CD4-positive, alpha-beta T cell treated with Interleukin-6 at 100 ng/mL for 8 hours (primary cell): ENCODE measurements at places on chromosomes 7 and 10.

DNA sequence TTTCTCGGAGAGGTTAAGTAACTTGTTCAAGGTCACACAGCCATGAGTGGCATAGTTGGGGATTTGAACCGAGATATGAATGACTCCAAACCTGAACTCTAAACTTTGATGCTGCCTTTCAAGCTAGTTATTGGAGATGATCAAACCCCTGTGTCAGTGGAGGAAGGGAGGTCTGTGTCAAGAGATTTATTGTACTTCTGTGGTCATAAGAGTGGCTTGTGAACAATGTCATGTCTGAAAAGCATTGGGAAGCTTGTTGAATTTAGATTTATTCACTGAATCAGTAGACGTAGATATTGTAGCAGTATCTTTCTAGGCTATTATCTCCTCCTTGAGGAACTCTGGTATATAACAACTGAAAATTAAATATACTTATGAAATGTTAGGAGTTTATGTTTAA is 27.3 kb downstream of the SNX10 start:
- no peak for DNase-seq

DNA sequence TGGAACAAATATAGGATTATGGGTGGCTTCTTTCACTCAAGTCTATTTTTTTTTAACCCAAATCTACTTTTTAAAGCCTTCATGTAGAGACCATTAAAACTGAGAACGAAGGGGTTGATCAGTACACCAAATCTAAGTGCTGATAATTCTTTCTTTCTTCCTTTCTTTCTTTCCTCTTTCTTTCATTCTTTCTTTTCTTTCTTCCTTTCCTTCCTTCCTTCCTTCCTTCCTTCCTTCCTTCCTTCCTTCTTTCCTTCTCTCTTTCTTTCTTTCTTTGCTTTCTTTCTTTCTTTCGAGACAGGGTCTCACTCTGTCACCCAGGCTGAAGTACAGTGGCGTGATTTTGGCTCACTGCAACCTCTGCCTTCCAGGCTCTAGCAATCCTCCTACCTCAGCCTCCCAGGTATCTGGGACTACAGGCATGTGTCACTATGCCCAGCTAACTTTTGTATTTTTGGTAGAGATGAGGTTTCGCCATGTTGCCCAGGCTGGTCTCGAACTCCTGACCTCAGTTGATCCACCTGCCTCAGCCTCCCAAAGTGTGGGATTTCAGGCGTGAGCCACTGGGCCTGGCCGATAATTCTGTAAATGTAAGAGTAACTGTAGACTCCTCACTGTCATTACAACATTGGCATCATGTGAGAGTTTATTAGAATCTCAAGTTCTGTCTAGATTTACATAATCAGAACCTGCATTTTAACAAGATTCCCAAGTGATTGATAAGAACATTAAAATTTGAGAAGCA is 236.4 kb downstream of the TFEC start:
- DNase-seq, result no peak

GRCh38 chr7:18580950-18581349 is 85.4 kb downstream of the HDAC9 start:
- no peak for DNase-seq

GRCh38 chr10:34101001-34101400 is 714.1 kb downstream of the PARD3 start:
- DNase-seq, result no peak

GRCh38 chr7:149606826-149607225 is 109.2 kb upstream of the ZNF746 start:
- DNase-seq, result no peak

GRCh38 chr10:43210556-43210955 is 56.3 kb downstream of the RASGEF1A start:
- no peak for DNase-seq

- DNase-seq, result no peak
Observed at GRCh38 chr7:86928308-86928707, 131.1 kb downstream of the ELAPOR2 start.

- no peak for DNase-seq
Observed at GRCh38 chr7:143025371-143025770, 1.6 kb downstream of the OR9A2 start.

DNA sequence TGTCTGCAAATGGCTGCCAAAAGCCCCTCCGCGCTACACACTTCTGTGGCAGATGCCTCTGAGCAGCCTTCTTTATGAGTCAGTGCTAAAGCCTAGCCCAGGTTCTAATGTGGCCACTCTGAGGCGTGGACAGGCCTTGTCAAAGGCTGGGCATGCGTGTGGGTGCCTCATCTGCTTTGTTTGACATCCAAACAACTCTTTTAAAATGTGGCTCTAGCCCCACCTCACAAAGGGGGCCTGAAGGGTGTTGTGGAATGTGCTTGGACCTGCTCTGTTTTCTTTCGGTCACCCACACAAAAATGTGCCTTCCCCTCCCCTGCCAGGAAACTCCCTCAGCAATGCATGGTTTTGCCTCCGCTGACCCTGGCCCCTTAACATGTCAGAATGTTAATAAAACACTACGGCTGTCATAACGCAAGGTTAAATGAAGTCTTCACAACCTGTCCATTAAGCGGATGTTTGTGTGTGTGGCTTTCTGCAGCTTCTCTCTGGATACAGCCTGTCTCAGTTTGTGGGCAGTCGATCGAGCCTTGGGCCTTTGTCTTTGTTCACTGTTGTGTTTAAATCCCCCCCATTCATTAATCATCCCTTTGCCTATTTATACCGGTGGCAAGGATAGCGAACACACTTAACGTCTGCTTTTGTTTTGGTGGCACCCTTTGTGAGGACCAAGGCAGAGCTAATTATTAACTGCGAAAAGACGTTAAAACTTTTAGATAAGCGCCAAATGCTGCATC is 718.9 kb downstream of the LRMDA start:
- DNase-seq, result no peak

GRCh38 chr7:151937286-151937685 is 19.0 kb upstream of the GALNTL5 start:
- no peak for DNase-seq

- no peak for DNase-seq
Observed at GRCh38 chr10:15035385-15036301, 8.1 kb upstream of the OLAH start.

GRCh38 chr7:137642472-137642871 is 204.3 kb downstream of the DGKI start:
- DNase-seq, result no peak

DNA sequence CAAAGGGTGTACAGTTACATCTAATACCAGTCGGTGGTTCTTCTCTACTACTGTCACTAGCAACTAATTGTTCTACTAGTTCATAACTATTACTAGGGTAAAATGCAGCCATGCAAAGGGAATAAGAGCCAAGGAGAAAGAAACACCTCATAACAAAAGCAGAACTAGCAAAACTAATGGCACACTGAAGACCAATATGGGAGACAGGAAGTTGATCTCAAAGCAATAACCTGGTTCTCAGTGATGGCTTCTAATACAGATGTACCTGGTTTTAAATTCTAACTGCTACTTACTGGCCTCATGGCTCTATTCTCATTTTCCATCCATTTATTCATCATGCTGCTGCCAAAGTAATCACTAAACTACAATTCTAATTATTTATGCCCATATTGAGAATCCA is 170.3 kb downstream of the SEMA3E start:
- no peak for DNase-seq

DNA sequence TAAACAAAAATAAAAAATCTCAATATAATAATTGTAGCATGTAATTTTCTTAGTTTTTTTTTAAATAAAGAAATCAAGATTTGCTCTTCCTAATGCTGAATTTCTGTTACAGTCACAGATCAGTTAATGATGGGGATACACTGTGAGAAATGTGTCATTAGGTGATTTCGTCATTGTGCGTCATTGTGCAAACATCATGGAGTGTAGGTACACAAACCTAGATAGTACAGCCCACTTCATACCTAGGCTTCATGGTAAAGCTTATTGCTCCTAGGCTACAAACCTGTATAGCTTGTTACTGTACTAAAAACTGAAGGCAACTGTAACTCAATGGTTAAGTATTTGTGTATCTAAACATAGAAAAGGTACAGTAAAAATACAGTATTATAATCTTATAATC is 74.4 kb upstream of the LSM8 start:
- DNase-seq, result no peak

DNA sequence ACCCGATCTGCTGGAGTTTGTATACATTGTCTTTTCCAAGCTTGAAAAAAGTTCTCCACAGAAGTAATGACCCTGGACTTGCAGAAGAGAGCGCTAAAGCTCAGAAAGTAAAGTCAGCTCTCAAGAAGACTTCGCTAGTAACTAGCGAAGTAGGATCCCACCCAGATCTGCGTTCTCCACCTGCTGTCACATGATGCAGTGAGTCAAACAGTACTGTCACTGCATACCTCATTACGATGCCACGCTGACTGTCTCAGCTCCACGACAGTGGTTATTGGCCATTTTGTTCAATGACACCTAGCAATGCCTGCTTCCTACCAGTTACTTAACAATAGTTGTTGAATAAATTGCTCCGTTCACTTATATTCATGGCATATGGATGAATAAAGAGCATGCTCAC is 29.7 kb upstream of the SEC61G start:
- DNase-seq, result no peak

- DNase-seq, result no peak
Observed at GRCh38 chr10:132319853-132320653, 11.9 kb upstream of the LRRC27 start.

DNA sequence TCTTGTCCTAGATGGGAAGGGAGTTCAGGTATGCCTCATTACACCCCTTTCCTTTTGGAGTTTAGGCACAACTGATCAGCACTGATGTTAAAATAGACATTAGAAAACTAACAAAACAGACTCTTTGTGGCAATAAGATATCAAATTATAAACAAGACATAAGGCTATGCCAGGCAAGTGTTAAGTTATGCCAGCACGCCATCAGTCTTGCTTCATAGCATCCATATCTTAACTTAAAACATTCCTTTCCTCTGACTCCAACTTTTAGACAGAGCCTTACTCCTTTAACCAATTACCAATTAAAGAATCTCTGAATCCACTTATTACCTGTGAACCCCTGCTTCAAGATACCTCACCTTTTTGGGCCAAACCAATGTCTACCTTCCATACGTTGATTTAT is 126.2 kb upstream of the ETV1 start:
- DNase-seq, result no peak

DNA sequence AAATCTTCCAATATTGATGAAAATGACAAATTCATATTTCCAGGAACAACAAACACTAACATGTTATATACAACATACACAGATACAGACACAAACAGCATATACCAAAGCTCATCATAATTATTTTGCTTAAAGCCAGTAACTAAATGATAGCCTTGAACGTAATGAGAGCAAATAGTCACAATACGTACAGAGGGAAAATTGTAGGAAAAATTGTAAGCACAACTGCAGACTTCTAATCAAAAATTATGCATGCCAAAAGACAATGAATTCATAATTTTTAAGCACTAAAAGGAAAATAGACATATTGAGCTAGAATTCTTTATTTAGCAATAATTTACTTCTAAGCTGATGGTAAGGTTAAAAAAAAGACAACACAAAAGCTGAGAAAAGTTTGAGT is 1466.9 kb upstream of the CELF2 start:
- no peak for DNase-seq

DNA sequence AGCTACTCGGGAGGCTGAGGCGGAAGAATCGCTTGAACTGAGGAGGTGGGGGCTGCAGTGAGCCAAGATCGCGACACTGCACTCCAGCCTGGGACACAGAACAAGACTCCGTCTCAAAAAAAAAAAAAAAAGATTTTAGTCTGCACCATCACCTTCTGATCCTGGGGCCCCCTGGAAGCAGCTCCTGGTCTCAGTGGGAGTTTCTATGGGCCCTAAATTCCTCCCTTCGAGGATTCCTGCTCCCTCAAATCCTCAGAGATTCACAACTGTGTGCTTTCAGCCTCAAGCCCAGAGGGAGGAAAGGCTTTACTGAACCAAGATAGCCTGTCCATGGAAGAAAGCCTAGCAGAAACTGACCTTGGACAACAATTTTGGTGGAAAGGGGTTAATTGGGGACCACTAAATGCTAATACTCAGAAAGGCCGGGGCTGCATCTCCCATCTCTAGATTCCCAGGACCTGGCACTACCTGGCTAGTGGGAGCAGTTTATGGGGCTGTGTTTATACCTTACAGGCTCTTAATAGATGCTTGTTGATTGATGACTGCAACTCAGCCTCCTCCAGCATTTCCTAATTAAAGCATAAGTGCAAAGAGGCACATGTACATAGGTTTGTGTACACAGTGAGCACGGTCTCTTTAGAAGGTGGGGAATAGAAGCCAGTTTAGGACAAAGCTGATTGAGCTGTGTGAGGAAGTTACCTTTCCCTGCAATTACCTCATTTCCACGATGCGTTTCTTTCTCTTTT is 9.2 kb upstream of the FGFR2 start:
- DNase-seq, result no peak

GRCh38 chr7:23970193-23970592 is 260.2 kb downstream of the STK31 start:
- DNase-seq, result no peak

GRCh38 chr10:77104459-77104980 is 533.1 kb downstream of the KCNMA1 start:
- no peak for DNase-seq

DNA sequence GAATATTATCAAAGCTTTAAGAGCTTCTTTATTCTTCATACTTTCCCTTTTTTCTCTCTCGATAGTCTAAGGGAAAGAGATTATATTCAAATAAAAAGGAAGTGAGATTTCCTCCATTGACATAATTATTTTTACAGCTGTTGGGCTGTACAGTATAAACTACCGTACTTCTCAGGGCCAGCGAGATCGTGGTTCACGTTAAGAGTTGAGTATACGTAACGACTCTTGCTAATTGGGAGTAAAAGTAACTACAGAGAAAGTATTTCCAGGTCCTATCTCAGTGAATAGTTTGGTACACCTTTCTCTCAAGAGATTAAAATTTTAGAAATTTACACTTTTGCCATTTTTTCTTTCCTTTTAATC is 57.8 kb downstream of the INPP5F start:
- DNase-seq, result no peak

DNA sequence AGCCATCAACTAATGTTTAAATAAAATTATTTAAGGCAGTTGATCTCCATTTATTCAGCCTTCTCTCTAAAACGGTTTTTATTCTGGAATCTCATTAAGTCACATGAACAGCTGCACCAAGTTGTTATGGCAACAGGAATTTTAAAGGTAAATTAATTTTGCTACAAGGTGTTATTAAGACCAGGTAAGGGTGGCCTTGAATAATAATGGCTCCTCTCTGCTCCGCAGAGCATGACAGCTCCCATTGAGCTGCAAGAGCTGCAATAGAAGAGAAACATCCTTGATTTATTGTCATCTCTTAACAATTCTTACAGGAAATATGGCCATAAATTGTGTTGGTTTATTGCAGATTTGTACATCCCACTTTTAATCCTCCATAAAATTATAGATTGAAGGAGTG is 165.8 kb downstream of the KLF6 start:
- no peak for DNase-seq

- no peak for DNase-seq
Observed at GRCh38 chr7:13091974-13092707, 404.7 kb downstream of the ARL4A start.

- no peak for DNase-seq
Observed at GRCh38 chr7:816751-817671, 15.3 kb upstream of the SUN1 start.

- DNase-seq, result no peak
Observed at GRCh38 chr7:35446091-35446490, 192.2 kb upstream of the TBX20 start.
